ENCODE measurements at places on chromosomes 16 and 17.
A peak's percentile ranks its signal among the peaks of the same experiment; 100 is the strongest.

- no peak for DNase-seq
Measured at GRCh38 chr17:50583641-50584040, 23.1 kb downstream of the CACNA1G start.

- DNase-seq = peak; percentile 40
Measured at GRCh38 chr16:14284930-14285512, 213.9 kb downstream of the MRTFB start.

GRCh38 chr16:47979164-47979520 lies 176.7 kb downstream of the ABCC12 start:
- no peak for DNase-seq

- no peak for DNase-seq
Measured at GRCh38 chr16:57367116-57367752, 5.1 kb upstream of the CX3CL1 start.

DNA sequence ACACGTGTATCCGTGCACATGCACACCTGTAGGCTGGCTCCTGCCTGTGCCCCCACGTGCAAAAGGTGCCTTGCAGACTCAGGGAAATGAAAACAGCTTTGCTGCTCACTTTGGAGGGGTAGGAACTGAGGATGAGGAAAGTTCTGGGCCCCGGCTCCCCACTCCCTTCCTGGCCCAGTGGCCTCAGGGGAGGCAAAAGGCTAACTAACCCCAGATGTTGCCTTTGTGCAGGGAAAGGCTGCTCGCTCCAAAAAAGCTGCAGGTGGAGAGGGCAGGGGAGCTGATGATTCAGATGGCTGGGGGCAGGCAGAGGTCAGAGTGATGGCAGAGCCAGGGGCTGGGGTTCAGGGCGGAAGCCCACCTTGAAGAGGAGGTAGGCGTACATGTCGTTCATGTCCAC lies 12.4 kb downstream of the PLCD3 start:
- no peak for DNase-seq

DNA sequence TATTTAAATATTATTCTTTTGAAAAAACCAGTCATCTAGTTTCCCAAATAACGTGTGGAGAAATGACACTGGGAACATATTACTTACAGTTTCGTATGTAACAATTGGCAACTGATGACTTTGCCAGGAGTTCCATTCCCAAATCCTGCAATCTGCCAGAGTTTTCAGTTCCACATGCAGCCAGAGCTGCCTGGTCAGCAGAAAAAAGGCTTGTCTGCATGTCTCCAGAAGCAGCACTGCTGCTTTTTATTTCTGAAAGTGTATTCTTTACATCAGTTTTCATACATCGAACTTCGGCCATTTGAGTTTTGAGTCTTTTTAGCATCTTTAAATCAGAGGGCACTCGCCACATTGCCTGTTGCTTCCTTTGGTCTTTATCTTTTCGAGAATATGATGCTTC lies 78.4 kb downstream of the TRIM37 start:
- no peak for DNase-seq

DNA sequence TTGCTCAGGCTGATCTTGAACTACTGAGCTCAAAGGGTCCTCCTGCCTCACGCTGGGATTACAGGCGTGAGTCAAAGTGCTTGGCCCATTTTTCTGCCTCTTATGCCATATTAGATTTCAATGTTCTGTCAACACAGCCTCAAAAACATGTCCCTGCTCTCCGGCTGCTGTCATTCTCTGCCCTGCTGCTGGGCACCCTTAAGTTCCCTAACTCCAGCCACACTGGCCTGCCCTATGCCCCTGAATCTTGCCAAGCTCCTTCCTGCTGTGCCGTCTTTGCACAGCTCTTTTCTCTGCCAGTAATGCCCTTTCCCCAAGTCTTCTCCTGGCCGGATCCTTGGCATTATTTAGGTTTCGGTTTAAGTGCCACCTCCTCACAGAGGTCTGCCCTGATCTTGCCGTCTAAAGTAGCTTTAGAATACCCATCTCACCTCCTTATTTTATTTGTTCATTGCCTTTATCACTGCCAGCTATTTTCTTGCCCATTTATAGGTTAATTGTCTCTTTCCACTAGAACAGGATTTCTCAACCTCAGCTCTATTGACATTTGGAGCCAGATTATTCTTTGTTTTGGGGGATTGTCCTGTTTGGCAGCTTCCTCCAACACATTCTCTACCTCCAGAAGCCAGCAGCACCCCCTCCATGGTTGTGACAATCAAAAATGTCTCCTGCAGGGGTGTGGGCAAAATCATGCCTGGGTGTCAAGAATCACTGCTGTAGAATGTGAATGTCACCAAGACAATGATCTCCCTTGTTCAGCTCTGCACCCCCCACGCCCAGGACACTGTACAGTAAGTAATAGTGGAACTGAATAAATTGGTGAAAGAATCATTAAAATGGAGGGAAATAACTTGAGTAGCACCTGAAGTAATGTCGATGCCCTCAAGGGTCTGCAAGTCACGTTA lies 168.2 kb downstream of the CYLD start:
- no peak for DNase-seq

DNA sequence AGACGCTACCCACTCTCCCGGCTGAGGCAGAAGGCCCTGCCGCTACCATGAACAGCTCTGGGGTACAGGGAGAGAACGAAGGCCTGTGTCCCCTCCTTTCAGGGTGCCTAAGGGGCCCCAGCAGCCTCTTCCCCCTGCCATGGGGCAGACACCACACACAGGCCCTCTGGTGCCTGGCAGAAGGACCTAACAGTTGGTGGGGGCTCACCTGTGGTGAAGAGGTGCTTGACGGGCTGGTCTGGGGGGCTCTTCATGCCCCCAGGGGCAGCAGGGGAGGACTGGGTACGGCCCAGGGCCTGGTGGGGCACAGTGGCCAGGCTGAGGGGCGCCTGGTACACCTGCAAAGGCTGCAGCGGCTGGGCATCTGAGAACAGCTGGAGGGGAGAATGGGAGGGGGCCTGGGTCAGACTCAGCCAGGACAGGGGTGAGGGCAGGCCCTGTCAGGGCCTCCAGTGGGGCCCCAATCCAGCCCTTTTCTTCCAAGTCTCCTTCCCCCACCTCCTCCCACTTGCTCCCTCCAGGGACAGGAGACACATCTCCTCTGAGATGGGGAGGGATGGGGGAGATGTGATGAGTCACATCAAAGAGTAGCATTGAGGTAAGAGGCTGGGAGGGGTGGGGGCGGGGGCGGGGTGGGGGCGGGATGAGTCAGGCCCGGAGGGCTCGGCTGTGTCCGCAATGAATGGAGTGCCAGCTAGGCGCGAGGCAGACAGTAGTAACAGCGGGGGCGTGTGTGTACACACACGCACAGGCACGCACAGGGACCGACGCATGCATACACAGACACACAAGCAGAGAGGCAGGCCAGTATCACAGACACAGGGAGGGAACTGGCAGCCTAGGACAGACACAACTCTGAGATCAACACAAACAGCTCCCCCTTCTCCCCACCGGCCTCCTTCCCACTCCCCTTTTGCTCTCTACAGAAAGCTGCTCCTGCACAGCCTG lies 16.1 kb downstream of the G6PC3 start:
- no peak for DNase-seq

- DNase-seq = no peak
Measured at GRCh38 chr17:67375716-67376115, 1.4 kb upstream of the PITPNC1 start.

- no peak for DNase-seq
Measured at GRCh38 chr17:39915559-39915958, 2.9 kb downstream of the GSDMB start.

DNA sequence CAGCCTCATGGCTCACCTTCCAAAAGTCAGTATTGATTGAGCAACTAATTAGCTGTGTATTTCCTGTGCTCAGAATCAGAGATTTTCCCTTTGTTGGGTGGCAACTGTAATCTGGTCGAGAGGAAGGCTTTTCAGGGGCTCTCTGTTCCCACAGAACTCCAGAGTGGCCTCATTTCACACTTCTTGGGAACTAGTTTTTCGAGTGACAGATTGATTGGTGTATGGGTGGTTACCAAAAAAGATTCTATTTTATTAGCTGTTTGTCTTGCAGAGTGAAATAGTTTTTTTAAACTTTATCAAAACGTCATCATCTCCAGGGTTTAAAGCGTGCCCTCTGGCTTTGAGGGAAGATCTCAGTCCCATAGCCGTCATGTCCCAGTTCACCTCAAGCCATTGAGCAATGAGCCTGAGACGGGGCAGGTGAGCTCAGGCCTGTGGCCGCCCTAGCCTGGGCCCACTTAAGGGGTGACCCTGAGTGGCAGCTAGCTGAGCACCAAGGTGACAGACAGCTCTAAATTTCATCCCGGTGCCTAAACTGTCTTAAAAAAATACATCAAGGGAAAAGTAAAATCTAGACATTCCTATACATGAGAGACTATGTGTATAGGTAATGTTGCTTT lies 53.0 kb downstream of the SMPD3 start:
- no peak for DNase-seq

DNA sequence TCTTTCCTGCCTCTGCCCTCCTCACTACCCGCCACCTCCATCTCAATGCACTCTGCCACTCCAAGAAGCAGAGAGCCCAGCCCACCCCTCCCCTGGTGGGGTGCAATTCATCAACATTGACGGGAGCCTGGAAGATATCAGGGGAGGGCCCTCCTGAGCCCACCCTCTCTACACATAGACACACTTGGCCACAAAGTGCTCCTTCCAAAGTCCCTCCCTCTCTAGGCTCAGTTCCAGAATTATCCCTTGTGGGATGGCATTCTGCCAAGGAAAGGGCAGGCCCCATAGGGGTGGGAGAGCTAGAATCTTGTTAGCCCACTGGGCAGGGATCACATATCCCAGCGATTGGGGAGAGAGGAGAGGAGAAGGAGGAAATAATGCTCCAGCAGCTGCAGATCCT lies 66.2 kb downstream of the TMEM132E start:
- DNase-seq = no peak

- DNase-seq = no peak
Measured at GRCh38 chr16:88359008-88359407, 23.8 kb upstream of the ZNF469 start.

GRCh38 chr17:48551596-48552465 lies 6.9 kb upstream of the HOXB2 start:
- DNase-seq = no peak

DNA sequence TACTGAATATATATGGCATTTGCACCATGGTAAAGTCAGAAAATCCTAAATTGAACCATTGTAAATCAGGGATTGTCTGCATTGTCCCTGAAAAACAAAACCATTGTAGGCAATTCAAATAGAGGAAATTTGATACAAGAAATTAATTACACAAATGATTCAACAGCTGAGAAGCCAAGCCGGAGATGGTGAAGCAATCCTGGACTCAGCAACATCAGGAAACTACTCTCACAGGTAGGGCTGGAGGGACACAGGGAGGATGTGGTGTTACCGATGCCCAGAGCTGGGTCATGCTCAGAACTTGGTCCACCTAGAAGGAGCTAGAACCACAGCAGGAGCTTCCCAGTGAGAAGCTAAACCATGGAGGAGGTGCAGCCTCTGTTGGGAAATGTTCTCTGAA lies 18.5 kb upstream of the SCNN1B start:
- no peak for DNase-seq

- DNase-seq = no peak
Measured at GRCh38 chr17:50601823-50602375, 32.8 kb upstream of the ABCC3 start.

- DNase-seq = no peak
Measured at GRCh38 chr16:57876210-57876609, 73.9 kb upstream of the KIFC3 start.

DNA sequence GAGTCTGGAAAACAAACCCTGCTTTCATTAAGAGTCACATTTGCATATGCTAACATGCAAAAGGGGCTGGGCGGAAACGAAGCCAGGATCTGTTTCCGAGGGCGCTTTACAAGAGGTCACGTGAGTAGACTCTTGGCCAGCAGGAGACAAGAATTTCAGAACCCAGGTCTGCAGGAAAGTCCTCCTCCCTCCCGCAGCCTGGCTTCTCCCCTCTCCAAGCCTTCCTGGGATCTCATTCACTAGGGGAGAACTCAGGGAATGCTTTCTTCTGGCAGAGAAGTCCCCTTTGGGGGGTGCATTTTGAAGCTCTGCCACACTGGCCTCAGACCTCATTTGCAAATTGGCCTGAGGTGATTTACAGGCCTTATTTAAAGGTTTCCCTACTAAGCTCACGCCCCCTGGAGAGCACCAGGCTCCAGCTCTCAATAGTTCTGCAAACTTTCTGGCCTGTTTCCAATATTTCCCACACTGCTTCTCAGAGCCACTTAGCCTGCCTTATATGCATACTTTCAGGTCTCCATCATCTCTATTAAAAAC lies 57.2 kb upstream of the CACNG5 start:
- no peak for DNase-seq

DNA sequence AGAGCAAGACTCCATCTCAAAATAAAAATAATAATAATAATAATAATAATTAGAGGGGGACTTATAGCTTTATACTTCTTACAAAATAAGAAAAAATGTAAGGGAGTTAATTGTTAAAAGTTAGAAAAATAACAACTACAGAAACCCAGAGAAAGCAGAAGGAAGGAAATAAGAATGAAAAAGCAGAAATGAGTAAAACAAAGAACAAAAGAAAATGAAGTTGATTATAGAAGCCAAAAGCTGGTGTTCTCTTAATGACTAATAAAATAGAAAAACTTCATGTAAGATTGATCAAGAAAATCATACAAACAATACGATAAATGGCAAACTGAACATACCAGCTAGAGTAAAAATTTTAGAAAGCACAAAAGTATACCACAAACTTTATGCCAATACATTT lies 6.8 kb upstream of the NSMCE1 start:
- no peak for DNase-seq

DNA sequence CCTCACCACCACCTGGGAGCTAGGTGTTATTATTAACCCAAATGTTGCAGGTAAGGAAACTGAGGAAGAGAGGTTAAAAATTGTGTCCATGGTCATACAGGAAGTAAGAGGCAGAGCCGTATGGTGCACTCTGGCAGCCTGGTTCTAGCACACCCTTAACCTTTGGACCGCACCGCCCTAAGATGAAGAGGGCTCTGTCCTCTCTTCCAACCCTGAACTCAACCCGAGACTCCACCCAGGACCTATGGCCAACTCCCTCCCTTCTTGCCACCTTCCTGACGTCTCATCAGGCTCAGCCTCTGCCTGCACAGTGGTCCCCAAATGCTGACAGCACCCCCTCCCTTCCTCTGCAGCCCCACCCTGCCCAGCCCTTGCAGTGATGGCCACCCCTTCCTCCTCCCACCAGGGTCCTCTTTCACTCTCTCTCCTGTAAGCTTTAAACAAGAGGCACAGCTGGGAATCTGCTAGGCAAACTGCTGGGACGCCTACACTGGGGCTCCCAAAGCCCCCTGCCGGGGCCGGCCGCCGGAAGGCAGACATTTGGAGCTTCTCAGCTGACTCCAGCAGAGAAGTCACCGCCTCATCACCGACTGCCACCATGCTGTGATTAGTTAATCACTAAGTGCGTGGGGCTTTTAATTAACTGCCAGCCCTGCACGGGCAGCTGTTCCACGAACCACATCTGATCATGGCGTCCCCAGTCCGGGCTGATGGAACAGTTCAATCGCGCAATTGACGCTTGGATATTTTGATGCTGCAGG lies 16.7 kb upstream of the C16orf78 start:
- no peak for DNase-seq

DNA sequence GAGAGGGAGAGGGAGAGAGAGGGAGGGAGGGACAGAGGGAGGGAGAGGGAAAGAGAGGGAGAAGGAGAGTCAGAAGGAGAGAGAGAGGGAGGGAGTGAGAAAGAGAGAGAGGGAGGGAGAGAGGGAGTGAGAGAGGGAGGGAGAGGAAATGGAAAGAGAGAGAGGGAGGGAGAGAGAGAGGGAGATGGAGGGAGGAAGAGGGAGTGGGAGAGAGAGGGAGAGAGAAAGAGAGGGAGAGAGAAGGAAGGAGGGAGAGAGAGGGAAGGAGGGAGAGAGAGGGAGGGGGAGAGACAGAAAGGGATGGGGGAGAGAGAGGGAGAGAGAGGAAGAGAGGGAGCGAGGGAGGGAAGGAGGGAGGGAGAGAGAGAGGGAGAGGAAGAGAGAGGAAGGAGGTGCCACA lies 72.8 kb downstream of the AXIN2 start:
- DNase-seq = no peak
